ENCODE measurements at places on chromosomes 11 and 22. TPM values are rescaled to one million over a fixed set of nuclear protein-coding genes. Genes with fewer than 3 reads are reported as not detected.

DNA sequence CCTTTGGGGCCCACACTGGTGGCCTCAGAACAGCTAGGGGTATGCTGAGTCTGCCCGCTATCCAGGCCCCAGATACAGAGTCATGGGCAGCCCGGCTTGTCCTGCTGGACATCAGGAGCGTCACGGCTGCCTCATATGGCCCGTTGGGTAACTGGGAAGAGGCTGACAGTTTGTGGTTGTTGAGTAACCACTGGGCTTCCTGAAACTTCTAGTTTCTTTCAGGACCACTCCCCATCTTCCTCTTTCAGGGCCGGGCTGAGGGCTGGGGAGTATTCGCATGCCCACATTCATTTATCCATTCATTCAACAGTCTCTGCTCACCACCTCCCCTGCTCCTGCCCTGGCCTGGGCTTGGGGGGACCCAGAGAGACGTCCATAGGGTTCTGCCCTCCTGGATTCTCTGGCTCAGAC lies 13.4 kb upstream of the P2RY2 start:
- DNase-seq = no peak

DNA sequence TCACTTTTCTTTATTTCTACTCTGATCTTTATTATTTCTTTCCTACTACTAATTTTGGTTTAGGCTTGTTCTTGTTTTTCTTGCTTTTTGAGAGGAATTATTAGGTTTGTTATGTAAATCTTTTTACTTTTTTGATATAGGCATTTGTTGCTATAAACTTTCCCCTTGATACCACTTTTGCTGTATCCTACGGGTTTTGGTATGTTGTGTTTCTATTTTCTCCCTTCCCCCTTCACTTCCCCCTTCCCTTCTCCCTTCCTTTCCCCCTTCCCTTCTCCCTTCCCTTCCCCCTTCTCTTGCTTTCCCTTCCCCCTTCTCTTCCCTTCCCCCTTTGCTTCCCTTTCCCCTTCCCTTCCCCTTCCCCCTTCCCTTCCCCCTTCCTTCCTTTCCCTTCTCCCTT lies 529.6 kb downstream of the RAB38 start:
- no peak for DNase-seq

DNA sequence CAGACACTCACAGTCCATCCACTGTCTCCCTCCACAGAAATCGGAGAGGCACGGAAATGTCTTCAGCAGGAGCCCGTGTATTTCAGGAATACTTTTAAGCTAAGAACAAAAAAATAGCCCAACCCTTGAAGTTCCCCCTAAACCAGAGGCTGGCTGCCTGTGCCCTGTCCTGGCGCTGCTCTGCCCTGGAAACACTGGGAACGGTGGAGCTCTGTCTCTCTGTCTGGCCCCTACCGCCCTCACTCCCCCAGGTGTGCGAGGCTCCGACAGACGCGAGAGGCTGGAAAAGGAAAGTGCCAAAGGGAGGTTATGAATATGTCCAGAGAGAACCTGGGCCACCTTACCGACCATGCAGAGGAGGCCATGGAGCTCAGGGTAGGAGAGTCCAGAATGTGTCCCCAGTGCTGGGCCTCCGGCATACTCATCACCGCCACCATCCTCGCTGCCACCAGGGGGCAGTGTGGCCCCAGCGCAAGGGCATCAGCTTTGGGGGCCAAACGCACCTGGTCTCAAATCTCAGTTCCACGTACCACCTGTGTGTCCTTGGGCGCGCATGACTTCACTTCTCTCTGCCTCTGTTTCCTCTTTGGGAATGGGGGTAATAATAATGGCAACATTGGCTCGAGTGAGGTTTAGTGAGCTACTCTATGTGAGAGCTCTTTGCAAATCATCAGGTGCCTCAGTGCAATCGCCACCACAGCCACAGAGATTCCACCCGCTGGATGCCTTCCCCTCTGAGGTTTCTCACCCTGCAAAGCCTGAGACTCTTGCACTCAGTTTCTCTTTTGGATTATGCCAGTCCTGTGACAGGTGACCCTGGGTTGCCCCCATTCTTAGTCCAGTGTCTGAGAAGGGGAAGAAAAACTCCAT lies 10.4 kb upstream of the SLCO2B1 start:
- DNase-seq = no peak

Gene BARX2
- not detected for total RNA-seq

Gene TSPAN32
- total RNA-seq = not detected

All from glomerular endothelial cell (primary cell).